Neural crest cell (in vitro differentiated cells): ENCODE measurements at places on chromosomes 7 and 10.

GRCh38 chr10:72625276-72625607, 637 bp downstream of the MICU1 start:
- no peak for DNase-seq

DNA sequence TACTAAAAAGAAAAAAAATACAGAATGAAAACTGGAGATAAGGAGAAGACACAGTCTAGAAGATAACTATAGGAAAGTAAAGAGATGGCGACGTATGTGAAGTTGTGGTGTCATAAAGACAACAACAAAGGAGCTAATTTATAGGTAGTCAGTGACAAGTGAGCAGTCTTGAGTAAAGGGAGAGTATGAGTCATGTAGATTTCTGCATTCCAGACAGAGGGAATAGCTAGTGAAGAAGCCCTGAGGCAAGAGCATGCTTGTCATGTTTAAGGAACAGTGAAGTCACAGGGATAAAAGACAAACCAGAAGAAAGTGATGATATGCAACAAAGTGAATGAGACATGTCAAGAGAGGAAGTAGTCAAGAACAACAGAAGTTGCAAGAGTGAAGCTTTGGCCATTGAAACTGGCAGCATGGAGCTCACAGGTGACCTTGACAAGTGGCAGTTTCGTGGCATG, 2.3 kb upstream of the MIOS start:
- DNase-seq = no peak

- DNase-seq = no peak
Measured at GRCh38 chr10:46198516-46198915, 88.3 kb upstream of the ANTXRL start.

DNA sequence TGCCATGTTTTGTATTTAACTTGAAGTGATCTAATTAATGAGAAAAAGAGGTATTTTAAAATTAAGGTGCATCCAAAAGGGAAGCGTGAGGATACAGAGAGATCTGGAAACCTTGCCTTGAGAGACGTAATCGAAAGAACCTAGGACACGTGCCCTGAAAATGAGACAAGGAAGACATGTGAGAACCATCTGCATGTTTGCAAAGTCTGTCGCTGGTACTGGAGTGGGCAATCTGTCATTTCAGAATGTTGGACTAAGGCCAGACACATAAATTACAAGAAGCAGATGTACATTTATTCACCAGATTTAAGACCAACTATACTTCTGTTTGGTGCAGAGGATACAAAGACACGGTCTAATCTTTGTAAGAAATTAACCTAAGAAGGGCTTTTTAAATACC, 9.2 kb downstream of the AGR2 start:
- no peak for DNase-seq

DNA sequence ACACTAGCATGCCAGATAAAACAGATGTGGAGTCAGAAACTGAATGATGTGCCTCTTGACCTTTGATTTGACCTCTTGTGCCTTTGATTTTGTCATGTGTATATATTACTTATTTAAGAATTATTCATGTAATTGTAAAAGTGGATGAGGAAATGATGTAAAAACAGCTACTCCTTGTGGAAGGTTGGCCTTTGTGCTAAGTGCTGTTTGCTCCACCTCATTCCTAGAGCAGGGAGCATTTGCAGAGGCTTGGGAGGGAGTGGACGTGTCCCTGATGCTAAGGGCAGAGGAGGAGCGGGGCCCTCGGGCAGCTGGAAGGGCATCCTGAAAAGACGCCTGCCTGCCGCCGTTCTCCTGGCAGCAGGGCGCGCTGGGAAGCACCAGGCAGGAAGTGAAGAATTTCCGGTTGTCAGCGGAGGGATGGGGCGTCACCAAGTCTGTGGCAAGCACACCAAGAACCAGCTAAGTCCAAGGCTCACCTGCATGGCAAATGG, 197.6 kb upstream of the ZNF32 start:
- DNase-seq = no peak

GRCh38 chr10:58568428-58568935, 55.8 kb downstream of the BICC1 start:
- DNase-seq = no peak

DNA sequence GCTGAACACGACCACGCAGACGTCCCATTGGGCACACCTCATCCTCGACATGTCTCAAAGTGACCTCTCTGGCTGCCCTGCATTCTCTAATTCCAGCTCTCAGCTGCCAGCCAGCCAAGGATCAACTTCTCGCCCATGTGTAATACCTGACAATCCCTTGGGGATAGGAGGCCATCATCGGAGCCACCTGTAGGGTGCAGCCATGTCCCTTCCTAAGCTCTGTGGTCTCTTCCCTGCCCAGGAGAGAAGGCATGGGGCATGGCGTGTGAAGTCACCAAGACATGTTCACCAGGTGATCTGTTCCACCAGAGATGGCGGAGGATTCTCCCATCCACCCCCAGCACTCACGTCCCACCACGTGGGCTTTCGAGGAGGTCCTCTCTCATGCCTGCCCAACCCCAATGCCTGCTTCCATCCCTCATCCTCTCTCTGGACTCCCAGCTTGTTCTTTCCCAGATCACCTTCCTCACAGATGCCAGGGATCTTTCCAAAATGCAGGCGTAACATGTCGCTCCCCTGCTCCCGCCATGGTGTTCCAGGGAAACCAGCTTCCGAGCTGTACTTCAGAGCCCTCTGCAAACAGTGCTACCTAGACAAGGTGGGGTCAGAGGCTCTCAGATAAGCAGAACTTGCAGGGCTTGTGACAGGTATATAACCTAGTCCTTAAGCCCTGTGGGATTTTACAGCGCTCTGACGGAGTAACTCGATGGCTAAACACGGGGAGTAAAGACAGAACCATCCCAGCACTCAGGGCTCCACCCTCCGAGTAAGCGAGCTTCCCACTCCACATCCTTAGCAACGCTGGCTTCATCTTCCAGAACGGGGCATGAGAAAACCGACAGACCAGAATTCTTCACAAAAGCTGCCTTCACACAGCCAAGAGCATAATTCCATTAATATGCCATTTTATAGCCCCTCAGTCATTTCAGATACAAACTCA, 41.1 kb downstream of the BRI3 start:
- no peak for DNase-seq

DNA sequence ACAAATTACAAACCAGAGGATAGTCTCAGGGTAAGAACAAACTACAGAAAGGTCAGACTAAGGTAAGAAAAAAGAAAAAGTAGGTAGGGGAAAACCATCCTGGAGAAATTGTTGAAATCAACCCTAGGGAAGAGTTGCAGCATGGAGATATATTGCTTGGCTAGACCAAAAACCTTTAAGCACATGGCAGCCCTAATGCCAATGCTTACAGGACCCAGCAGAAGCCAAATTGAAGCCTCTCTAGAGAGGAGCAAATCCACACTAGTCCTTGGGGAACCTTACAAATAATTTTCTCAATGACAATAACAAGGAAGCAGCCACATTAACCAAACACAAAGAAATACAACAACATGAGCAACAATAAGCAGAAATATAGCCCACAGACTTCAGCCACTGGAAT, 81.9 kb downstream of the CNOT4 start:
- DNase-seq = no peak

GRCh38 chr7:37187179-37187578, 261.5 kb downstream of the ELMO1 start:
- DNase-seq = no peak

GRCh38 chr7:67553378-67553777, 556.7 kb downstream of the TYW1 start:
- no peak for DNase-seq

DNA sequence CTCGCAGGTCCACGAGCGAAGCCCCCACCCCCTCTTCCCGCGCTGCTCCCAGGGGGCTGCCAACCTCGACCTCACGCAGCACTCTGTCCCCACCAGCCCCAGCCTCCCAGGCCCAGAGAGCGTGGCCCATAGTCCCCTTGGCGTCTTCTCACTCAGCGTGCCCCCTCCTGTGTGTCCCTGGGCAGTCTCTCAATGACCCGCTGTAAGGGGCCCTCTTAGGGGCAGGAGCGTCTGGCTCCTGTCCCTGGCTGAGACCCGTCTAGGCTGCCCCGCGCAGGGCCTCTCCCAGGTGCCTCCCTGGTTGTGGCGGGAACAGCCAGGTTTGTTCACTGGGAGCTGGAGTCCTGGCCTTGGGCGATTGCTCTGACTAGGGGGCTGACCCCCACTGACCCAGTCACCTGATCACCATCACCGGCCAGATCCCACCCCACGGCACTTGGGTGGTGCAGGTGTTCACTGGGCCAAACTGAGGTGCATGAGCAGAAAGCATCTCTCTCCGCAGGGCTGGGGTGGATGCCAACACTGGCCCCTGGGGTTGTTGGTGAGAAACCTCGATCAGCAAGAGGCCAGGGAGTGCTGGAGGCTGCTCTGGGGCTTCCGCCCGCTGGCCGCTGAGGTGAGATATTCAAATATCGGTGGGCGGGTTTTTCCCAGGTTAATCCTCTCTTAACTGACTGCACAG, 12.6 kb upstream of the WDFY4 start:
- no peak for DNase-seq
